ENCODE measurements at places on chromosomes 2 and 18. TPM values are rescaled to one million over a fixed set of nuclear protein-coding genes. Genes with fewer than 3 reads are reported as not detected.

The RTP5 gene
- not detected for total RNA-seq

The CRYGC gene
- not detected for total RNA-seq

The GCG gene
- not detected for total RNA-seq

The ANXA4 gene
- total RNA-seq = 58.8 TPM

The TMEM169 gene
- 3.2 TPM for total RNA-seq

The ZNF385B gene
- not detected for total RNA-seq

The IL1R1 gene
- 2.3 TPM for total RNA-seq

The HOXD4 gene
- total RNA-seq = not detected

The ATP6V1B1 gene
- total RNA-seq = not detected

The MGAT4A gene
- total RNA-seq = 1.1 TPM

The SLC23A3 gene
- total RNA-seq = 0.28 TPM

The ITGA6 gene
- 398 TPM for total RNA-seq

The FIGN gene
- 1.2 TPM for total RNA-seq

The RAB27B gene
- 14.2 TPM for total RNA-seq

The CNDP1 gene
- not detected for total RNA-seq

The CPLX4 gene
- not detected for total RNA-seq

The COL4A4 gene
- total RNA-seq = 0.05 TPM

The SCN3A gene
- not detected for total RNA-seq

The NGEF gene
- 7.6 TPM for total RNA-seq

The SIGLEC15 gene
- total RNA-seq = 0.07 TPM

The SYT4 gene
- total RNA-seq = not detected
